ENCODE measurements at places on chromosomes 6 and 20.

DNA sequence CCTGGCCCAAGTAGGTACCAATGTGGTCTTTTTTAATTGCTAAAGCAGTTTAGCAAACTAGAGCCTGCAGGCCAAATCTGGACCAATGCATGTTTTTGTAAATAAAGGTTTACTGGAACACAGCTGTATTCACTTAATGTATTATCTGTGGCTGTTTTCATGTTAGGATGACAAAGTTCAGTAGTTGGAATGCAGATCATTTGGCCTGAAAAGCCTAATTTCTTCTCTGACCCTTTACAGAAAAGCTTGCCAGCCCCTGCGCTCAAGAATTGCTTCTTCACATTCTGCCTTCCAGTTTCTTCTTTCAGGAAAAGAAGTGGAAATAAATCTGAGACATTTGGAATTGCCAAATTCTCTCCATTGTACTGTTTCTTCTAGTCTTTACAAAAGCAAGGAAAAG is 90.0 kb upstream of the MC3R start:
- DNase-seq = no peak

DNA sequence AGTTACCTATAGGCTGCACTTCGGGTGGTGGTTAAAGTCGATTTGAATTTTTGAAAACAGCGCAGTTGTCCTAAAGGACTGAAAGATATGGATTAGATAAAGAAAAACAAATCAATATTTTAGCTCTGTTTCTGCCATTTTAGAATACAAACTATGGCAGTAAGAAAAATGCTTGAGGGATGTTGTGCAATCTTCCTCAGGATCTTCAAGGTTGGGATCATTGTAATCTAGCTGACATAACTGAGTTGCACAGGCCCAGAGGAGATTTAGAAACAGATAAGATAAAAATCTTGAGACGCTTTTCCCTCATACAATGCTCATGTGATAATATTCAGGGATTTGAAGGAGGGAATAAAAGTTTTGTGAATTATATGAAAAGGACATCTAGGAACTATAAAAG is 926 bp downstream of the PEX3 start:
- no peak for DNase-seq

DNA sequence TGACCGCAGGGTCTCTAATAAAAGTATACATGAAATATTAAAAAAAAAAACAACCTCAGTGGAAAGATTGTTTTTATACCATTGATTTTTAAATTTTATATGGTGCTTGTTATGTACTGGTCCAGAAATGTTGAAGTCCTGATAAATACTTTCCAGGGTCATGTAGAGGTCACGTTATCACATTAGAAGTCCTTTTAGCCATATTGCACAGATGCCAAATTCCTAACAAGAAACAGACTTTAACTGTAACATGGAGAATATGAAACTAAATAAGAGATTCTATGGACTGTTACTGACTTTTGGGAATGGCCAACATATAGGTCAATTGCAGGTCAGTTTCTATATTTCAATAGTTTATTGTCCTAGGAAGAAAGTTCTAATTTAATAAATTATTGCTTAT is 89.0 kb downstream of the ADGRB3 start:
- DNase-seq = no peak

DNA sequence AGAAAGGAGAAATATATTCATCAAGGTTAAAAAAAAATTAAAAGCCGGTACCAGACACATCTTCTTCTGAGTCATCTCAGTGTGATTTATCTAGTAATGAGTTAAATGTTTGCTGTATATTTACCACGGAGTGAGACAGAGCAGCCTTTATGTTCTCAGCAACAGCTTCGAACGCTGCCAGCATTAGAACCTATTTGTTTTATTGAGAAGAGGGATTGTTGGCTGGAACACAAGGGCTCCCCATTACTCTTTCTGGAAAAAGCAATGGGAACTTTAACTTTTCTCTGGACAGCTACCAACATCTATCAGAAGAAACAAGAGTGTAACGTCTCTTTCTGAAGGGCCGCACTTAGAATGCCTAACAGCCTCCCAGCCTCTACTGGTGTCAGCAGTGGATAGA is 105.3 kb upstream of the TAB2 start:
- DNase-seq = no peak

Data from mucosa of descending colon (tissue), 3 donors.